ENCODE measurements at places on chromosomes 4 and X.

- DNase-seq = no peak
These were observed 78.4 kb downstream of the LUZP4 start for GRCh38 chrX:115367951-115368350.

DNA sequence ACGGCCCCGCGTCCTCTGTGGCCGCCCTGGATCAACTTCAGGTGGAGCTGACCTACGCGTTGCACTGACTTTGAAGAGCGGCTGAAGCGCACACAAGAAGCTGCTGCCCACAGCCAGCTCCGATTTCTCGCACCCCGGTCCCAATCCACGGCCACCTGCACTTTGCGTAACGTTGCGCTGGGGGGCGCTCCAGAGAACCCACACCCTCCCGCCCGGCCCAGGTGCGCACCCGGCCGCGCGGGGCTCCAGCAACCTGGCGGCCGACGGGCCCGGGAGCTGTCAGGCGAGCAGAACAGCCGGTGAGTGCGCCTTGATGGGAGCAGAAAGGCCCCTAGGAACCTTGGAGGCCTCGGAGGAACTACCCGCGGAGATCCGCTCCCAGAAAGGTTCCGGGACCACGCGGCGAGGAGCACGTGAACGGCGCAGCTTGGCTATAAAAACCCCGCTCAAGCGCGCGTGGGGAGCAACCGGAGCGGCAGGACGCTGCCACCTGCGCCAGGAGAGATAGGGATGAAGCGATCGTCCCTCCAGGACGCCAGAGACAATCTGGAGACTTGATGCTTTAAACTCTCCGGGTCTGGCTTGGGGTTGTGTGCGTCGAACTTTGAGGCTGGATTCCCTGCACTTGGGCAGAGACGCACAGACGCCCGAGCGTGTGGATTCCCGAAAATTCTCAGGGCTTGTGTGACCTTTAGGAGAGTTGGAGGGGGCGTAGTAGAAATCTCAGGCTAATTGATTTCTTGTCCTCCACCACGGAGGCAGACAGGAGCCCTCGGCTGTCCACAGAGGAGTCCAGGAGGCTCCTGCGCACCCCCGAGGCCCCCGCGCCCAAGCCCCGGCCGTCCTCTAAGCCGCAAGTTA, 591 bp upstream of the NWD2 start:
- DNase-seq = no peak

- no peak for DNase-seq
These were observed 35.5 kb upstream of the GPC3 start for GRCh38 chrX:134020910-134021309.

DNA sequence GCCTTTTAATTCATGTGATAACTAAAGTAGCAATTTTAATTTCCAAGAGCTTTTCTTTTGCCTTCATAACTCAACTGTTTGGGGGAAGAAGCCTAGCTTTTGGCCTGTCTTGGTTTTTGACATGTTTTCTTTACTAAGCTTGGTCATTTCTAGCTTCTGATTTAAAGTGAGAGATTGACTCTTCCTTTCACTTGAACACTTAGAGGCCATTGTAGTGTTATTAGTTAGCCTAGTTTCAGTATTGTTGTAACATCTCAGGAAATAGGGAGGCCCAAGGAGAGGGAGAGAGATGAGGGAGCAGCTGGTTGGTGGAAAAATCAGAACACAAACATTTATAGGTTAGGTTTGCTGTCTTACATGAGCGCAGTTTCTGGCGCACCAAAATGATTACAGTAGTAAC, 44.8 kb downstream of the DCLK2 start:
- no peak for DNase-seq

DNA sequence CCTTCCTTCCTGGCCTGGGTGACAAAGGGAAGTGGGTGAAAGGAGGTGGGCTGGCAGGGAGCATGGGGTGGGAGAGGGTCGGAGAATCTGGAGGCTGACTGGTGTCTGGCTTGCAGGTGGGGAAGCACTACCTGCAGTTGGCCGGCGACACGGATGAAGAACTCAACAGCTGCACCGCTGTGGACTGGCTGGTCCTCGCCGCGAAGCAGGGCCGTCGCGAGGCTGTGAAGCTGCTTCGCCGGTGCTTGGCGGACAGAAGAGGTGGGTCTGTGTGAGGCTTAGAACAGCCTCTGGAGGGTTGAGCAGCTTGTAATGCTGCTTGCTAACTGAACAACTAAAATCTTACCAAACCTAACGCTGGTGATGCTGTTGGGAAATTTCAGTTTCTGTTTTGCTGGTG, 19.2 kb downstream of the WFS1 start:
- no peak for DNase-seq

GRCh38 chrX:40097504-40098263, at the start of gene BCOR:
Gene BCOR (minus strand): TSS chrX:40097958. CDS start chrX:40077929, 20,029 bp downstream.
- no peak for DNase-seq

GRCh38 chrX:49250578-49250977, 13.9 kb downstream of the FOXP3 start:
- DNase-seq = no peak

DNA sequence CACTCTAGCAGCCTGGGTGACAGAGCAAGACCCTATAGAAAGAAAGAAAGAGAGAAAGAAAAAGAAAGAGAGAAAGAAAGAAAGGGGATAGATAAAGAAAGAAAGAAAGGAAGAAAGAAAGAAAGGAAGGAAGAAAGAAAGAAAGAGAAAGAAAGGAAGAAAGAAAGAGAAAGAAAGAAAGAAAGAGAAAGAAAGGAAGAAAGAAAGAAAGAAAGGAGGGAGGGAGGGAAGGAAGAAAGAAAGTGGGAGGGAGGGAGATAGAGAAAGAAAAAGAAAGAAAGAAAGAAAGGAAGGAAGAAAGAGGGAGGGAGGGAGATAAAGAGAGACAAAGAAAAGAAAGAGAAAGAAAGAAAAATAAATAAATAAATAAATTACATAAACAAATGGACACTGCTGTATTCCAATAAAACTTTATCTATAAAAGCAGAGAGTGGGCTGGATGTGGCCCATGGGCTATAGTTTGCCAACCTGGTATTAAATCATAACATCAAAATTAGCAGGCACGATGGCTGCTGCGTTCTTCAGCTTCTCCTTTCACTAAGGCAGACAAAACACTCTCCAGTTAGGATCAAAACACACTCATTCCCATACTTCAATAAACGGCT, 165.0 kb downstream of the ZNF674 start:
- no peak for DNase-seq

DNA sequence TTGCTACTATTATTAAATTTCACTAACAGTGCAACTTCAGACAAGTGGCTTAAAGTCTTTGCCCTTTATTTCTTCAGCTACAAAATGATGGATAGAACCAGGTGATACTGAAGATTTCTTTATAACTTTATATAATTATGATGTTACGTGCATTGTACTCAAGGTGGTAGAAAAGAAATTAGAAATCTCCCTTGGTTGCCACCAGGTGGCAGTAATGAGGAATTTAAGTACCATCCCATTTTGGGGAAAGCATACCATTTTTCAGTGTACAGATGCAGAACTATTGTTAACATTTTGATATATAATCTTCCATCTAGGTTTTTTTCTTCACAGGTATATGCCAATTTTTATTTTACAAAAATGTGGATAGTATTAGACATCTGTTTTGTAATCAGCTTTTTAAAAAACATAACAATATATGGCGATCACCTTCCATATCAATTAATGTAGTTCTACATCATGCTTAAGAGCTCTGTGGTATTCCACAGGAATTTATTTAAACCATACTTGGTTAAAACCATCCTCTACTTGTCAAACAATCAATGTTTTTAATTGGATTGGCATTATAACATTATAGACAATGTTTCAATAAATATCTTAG, 37.7 kb upstream of the RAB33B start:
- DNase-seq = peak; percentile 3

DNA sequence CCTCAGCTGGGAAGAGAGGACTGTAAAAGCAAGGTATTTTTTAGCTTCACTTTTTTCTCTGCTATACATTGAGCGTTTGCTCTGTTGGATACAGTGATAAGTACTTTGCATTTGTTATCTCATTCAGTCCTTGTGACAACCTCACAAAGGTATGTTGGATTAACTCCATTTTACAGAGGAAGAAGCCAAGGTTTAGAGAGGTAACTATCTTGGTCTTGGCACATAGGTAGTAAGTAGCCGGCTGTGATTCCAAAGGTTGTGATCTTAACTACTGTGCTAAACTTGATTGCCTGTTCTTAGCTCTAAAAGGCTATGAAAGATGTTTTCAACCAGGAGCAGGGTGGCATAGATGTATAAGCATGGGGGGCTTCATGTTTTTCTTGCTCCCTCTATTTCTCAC, 134.4 kb downstream of the POLA1 start:
- DNase-seq = no peak

DNA sequence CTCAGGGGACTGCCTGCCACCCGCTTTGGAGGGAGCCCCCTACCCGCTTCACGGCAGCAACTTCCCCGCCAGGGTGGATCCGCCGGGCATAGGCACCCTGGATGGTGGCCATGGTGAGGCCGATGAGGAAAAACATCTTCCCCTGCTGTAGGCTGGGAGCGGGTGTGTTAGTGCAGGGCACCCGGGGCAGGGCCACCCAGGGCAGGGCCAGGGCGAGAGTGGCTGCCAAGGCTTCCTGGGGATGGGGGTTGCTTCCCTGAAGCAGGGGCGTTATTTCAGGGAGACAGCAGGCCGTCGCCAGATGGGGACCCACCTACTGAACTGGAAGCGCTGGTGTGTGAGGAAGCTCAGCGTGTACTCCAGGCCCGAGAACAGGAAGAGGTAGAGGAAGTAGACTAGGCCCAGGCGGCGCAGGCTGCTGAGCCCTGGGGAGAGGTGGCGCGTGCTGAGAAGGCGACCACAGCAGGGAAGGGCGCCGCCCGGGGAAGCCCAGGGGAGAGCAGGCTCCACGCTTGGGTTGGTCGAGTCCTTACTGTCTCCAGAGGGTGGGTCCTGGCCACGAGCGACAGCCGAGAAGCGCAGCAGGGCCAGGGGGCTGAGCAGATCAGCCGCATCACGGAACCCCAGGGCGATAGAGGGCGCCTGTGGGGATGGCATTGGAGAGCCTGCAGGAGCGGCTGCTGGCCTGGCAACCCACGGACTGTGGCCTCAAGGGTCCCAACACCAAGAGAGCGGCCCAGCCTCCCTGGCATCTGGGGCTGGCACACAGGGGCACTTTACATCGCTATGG, 31.5 kb downstream of the NOP14 start:
- DNase-seq = no peak

DNA sequence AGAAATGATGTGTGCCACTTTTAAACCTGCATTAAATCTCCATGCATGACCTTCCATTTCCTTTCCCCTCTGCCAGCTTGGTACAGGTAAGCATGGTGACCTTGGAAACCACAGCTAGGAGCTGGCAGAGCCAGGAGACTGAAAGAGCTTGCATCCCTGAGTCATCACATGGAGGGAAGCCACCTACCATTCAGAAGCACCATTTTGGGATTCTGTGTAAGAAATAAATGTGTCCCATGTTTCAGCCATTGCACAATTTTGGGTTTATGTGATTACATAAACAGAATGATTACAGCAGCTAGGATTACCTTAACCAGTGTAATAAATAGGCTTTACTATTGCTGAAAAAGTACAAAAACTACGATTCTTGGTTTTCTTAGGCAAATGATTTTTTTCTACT, 17.3 kb upstream of the CCDC149 start:
- DNase-seq = no peak

DNA sequence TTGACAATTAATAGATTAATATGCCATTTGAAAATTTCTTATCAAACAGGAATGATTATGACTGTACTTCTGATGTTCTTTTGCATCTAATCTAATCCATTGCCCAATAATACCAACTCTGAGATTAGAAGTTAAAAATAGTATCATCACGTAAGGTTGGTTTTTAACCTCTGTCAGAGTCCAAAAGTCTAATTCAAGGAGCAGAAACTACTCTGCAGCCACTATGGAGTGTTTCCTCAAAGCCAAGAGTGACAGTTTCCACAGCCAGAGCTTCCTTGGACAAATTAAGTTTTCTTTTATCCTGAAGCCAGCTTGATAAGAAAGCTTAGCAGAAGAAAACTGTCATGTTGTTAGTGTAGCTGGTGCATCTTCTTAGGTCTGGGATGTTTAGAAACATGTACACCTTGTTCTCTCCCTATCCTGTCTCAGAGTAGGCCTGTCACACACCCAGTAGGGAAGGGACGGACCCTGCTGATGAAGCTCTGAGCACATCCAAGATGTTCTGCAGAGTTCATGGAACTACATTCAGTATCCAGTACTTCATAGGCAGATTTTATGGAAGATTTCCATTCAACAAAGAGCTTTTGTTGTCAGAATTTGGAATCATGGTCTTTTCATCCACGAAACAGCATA, 20.4 kb upstream of the PI4K2B start:
- DNase-seq = no peak

GRCh38 chrX:134388161-134389109, 71.5 kb upstream of the HPRT1 start:
- DNase-seq = no peak

DNA sequence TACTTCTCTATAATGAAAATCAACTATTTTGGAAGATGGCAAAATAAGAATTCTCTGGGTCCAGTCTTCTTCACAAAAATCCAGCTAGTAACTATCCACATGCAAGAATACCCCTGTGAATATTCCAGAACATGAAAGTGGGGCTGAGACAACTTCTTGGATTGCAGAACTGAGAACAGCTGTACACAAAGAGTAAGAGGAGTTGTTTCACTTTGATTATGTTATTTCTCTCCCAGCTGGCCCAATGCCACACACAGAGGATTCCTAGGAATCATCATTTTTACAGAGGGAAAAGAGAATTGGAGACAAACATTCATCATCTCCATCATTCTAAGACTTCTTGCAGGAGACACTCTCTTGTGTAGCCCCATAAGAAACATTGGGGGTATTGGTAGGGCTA, 782.2 kb upstream of the LCORL start:
- no peak for DNase-seq

GRCh38 chrX:6460893-6461490, 73.9 kb downstream of the VCX3A start:
- no peak for DNase-seq

- peak; percentile 82 for DNase-seq
These were observed 1674.0 kb upstream of the PCDH7 start for GRCh38 chr4:29046186-29046585.

GRCh38 chr4:126727461-126727860, 905.3 kb upstream of the INTU start:
- DNase-seq = peak; percentile 20

- DNase-seq = no peak
These were observed 91.2 kb downstream of the ADRA2C start for GRCh38 chr4:3857269-3857926.

DNA sequence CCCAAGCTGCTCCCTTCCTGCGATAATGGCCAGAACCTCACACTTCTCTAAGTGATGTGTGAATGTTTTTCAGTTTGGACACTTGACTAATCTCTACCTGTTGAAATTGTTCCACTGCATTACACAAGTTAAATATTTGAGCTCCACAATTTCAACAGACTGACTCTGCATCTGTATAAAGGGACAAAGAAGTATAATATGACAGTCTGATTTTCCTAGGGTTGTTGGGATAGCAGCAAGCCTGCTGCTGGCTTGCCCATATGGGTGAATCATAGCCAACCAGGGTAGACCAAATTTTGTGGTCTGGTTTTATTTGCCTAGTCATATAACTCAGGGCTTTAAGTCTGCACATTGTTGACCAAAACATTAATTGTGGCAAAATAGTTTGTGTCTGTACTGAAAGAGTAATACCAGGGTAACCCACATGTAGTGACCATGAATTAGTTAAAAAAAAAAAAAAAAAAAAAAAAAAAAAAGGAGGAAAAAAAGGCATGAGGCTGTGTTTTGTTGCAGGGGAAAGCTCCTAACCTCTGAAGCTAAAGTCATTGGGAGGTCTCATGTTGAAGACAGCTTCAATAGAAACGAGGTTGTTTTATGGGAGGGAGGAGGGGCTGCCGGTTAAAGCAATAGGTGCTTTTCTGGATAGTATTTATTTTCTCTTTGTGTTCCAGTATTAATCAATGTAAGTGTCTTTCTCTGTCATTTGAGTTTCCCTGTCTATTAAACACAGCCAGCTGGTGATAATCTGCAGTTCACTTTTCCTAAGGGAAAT, 534.2 kb downstream of the RAB28 start:
- DNase-seq = no peak

- no peak for DNase-seq
These were observed 4.6 kb upstream of the ERCC6L start for GRCh38 chrX:72243472-72243871.
